ENCODE measurements at places on chromosomes 12 and 14.

- DNase-seq, result peak; percentile 65
Measured at GRCh38 chr12:67517181-67517887, 131.2 kb upstream of the DYRK2 start.

- DNase-seq, result no peak
Measured at GRCh38 chr12:92036061-92036620, 109.5 kb downstream of the BTG1 start.

DNA sequence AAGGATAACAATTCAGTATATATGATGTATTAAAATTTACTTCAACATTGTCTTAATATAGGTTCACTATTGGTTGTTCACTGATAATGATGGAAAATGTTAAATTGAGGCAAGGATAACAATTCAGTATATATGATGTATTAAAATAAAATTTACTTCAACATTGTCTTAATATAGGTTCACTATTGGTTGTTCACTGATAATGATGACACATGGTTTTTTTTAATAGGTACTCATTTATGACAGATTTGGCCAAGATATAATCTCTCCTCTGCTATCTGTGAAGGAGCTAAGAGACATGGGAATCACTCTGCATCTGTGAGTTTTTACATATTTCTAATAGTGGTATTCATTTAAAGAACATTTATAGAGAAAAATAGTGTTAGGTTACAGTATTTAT, 8.1 kb downstream of the SCFD1 start:
- no peak for DNase-seq

DNA sequence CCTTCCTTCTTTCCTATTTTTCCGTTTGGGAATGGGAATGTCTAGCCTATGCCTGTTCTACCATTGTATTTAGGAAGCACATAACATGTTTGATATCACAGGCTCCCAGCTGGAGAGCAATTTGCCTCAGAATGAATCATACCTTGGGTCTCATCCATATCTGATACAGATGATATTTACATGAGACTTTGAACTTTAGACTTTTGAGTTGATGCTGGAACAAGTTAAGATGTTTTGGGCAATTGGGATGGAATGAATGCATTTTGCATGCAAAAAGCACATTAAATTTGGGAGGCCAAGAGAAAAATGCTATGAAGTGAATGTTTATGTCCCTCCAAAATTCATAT, 61.9 kb upstream of the BEGAIN start:
- no peak for DNase-seq

DNA sequence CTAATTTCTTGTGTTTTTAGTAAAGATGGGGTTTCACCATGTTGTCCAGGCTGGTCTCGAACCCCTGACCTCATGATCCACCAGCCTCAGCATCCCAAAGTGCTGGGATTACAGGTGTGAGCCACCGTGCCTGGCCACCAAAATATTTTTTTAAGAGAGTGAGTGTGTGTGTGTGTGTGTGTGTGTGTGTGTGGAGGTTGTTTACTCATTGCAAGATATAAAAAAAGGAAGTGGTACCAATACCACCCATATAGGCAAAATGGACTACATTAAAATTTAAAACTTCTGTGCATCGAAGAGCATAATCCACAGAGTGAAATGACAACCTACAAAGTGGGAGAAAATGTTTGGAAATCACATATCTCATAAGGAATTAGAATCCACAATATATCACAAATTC, 15.5 kb upstream of the CLEC2A start:
- no peak for DNase-seq

DNA sequence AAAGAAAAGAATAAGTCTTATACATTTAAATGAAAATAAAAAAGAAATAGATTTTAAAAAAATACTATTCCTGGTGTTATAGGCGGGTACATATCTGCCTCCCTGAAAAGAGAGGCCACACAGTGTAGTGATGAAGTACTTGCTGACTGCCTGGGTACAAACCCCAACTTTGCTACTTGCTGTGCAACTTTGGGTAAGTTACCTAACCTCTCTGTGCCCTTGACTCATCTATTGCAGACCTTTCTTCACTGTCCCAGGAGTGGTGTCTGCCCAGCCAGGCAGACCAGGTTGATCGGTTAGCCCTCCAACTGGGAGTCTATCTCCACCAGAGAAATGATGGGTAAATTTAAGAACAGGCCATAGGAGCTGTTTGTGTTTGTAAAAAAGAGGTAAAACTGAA, 82.0 kb downstream of the SLC24A4 start:
- DNase-seq, result no peak

- no peak for DNase-seq
Measured at GRCh38 chr14:32507029-32507984, 178.2 kb downstream of the AKAP6 start.

DNA sequence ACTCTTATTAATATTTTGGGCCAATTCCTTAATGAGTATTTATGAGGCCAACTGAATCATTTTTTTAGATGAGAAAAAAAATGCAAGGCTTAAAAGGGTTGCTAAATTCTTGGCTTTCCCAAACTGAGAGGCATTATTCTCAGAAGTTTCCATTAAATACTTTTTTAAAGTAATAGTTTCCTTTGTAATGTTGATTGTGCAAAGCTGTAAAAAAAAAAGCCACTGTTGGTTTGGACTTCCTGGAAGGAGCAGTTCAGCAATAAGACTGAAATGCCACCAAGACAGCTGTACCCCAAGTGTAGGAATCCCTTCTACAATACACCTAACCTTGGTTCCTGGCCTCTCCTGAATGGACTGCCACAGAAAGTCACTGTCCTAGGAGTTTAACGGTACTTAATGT, 231.3 kb downstream of the MON2 start:
- no peak for DNase-seq

DNA sequence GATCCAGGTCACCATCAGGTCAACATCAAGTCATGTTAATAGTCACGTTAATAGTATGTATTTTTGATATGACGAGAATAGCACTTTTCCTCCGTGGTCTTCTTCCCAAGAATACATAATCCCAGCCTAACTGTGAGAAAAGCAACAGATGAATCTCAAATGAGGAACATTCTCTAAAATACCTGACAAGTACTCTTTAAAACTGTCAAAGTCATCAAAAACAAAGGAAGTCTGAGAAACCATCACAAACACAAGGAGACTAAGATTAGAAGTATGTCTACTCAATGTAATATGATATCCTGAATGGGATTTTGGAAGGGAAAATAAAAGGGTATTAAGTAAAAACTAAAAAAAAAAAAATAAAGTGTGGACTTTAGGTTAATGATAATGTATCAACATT, 36.8 kb upstream of the GLIPR1 start:
- DNase-seq, result no peak

DNA sequence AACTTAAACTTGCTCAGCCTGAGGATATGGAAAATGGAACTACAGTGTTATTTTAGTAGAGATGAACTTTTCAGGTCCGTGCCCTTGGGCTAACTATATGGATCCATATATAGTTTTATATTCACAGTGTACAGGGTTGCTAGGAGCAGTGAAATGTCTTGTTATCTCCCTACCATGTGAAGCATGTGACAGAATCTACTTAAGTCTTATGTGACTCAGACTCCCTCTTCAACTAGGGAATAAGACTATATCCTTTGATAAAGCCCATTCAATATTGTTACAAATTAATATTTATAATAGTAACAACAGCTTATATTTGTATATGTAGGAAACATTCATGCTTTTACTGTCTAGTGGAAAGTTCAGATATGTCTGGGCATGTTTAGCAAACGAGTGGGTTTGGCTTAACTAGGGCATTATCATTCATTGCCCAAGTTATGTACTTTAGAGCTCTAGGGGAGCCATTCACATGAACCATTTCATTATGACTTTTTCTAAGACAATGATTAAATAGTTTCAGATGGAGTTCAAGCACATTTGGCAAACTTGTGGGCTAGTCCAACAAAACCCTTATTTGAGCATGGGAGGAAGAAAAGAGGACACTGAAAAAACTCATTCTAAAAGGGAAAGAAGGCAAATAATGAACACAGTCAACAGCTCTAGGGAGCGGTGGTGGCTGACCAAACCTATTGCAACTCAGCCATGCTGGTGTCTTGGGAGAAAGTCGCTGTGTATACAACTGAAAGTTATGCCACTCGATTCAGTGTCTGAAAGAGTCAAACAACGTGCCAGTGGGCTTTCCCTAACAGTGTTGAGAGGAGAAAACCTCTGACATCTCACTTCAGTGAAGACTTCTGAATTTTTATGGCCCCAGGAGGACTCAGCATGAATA, 305.9 kb upstream of the G2E3 start:
- no peak for DNase-seq

DNA sequence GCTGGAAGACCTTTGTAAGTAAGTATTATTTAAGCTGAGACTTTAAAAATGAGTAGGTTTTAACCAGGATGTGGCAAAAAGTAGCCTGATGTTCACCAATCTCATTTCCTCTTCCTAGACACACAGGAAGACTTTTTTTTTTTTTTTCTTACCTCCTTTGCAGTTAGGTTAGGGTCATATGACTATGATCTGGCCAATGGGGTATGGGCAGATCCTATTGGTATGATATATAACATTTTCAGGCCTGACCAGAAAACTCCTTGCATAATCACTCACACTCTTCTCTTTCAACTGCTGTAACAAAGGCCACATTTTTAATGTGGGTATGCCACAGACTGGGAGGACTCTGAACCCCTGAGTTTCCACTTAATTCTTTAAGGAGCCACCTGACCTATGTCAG, 2.7 kb upstream of the RPS6KA5 start:
- no peak for DNase-seq

DNA sequence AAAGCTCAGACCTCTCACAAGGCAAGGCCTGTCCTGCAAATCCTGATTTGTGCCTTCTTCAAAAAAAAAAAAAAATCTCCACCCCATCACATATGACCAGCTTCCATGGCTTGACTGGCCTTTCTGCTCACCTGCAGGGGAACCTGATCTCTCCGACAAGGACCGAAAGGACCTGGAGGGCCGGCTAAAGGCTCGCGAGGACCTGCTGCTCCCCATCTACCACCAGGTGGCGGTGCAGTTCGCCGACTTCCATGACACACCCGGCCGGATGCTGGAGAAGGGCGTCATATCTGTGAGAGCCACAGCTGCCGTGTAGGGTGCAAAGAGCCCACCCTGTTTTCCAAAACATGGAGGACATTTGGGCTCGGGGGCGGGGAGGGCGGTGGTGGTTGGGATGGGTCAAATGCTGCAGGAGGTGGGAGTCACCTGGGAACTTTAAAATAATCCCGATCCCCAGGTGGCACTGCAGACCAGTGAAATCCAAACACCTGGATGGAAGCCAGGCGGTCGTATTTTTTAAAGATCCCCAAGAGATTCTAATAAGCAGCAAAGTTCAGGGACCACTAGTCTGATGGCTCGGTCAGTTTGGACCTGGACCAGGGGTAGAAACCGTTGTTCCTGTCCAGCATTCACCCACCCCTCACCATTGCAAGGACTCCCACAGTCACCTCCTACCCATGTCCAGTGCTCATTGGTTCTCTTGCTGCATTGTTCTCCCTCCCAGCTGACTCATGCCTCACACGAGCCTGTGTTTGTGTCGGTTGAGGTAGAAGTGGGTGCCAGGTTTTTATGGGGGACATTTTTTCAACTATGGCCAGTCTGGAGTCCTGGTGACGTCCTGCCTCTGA, 44.8 kb downstream of the FOXN4 start:
- DNase-seq, result no peak

- no peak for DNase-seq
Measured at GRCh38 chr12:99138393-99138792, 493.3 kb downstream of the APAF1 start.

DNA sequence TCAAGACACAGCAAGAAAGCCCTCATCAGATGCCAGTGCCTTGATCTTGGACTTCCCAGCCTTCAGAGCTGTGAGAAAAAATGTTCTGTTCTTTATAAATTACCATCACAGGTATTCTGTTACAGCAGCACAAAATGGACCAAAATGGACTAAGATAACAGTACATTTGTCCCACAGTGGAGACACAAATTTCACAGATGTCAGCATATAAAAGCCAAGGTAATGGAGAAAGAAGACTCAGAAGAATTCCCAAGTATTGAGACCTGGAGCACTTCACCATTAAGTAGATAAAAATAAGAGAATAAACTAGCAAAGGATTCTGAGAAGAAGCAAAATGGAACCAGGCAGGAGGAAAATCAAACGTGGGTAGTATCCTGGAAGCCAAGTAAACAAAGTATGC, 131.0 kb downstream of the NOVA1 start:
- DNase-seq, result no peak

- no peak for DNase-seq
Measured at GRCh38 chr14:96511146-96511545, 9.0 kb downstream of the PAPOLA start.

DNA sequence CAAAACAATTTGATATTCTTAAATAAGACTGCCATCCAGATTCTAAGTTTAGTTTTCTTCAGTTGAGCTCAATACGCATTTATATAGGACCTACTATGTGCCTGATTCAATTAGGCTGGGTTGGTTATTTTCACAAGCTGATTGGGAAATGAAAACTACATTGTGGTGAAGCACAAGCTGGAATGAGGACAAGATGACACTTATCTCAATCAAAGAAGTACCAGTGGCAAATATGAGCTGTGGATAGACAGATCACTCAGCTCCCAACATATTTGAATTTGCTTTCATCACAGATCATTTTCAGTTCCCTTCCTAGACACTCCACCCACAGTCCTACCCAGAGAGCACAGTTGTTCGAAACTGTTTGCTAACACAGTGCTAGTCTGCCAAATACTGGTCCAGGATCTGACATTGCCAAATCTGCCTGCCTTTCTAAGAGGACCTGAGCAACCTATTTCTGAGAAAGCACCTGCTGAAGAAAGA, 74.7 kb downstream of the LLPH start:
- no peak for DNase-seq

GRCh38 chr12:58443273-58443980, 476.9 kb downstream of the LRIG3 start:
- DNase-seq, result no peak

DNA sequence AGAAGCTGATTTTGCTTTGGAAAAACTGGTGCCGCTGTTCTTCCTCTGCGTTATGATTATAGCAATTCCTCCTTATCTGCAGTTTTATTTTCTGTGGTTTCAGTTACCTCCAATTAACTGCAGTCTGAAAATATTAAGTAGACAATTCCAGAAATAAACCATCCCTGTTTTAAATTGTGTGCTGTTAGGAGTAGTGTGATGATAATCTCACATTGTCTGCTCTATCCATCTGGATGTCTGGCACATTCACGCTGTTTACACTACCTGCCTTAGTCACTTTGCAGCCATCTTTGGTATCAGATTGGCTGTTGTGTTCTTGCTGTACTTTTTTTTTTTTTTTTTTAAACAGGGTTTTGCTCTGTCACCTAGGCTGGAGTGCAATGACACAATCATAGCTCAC, 141.0 kb downstream of the GRIP1 start:
- no peak for DNase-seq

- DNase-seq, result no peak
Measured at GRCh38 chr12:86666316-86666715, 410.1 kb upstream of the MGAT4C start.

DNA sequence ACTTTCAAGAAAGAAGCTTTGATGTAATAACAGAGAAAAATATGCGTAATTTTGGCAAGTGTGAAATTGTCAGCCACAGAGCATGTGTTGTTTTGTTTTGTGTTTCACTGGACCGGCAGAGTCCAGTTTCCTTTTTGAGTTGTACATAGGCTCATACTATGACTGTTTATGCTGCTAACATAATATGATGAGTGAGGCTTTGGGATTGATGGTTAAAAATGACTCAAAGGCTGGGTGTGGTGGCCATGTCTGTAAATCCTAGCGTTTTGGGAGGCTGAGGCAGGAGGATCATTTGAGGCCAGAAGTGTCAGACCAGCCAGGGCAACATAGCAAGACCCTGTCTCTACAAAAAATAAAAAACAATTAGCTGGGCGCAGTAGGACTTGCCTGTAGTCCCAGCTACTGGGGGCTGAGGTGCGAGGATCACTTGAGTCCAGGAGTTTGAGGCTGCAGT, 487.9 kb downstream of the PCNX1 start:
- DNase-seq, result no peak
